Colonic mucosa (tissue), 4 donors: ENCODE measurements at places on chromosomes 6 and 20. TPM values are rescaled to one million over a fixed set of nuclear protein-coding genes. Genes with fewer than 3 reads are reported as not detected.

DNA sequence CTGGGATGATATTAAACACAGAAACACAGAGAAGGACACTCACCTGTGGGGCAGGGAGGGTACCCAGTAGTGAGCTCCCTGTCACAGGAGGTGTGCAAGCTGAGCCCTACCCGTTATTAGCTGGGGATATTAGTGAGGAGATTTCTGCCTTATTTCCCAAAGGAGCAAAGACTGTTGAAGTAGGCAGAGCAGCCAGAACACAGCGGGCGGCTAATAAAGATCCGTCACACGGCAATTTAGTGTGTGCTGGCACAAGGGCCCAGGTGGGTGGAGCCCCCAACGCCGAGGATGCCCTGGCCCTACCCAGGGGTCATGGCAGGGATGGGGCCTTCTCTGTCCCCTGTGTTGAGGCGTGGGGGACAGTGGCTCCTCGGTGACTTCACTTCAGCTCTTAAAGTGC, 8.3 kb downstream of the VSTM2L start:
- H3K36me3 ChIP-seq, result no peaks in the 10 kb centered on the region
- no peak overlapping the region for H3K27ac ChIP-seq
- DNase-seq, result no peak
- no peak overlapping the region for H3K4me3 ChIP-seq

- H3K4me1 ChIP-seq, result no peaks in the 10 kb centered on the region
- H3K4me3 ChIP-seq, result no peak overlapping the region
- H3K27me3 ChIP-seq, result no peaks in the 10 kb centered on the region
- no peaks in the 10 kb centered on the region for H3K36me3 ChIP-seq
- no peak for DNase-seq
These were observed 171.6 kb downstream of the UBE3D start for GRCh38 chr6:82893889-82894652.

Gene DCDC2
- 3.3 TPM for total RNA-seq

GRCh38 chr6:159313018-159313417, 143.8 kb downstream of the FNDC1 start:
- H3K4me1 ChIP-seq, result no peaks in the 10 kb centered on the region
- H3K36me3 ChIP-seq, result no peaks in the 10 kb centered on the region
- H3K27me3 ChIP-seq, result no peaks in the 10 kb centered on the region
- DNase-seq, result no peak
- H3K4me3 ChIP-seq, result no peak overlapping the region

- H3K4me1 ChIP-seq, result no peaks in the 10 kb centered on the region
- H3K27me3 ChIP-seq, result no peaks in the 10 kb centered on the region
- no peak for DNase-seq
These were observed 184.9 kb downstream of the TINAG start for GRCh38 chr6:54493138-54493537.
